ENCODE measurements at places on chromosomes 4 and X. TPM values are rescaled to one million over a fixed set of nuclear protein-coding genes. Genes with fewer than 3 reads are reported as not detected.

DNA sequence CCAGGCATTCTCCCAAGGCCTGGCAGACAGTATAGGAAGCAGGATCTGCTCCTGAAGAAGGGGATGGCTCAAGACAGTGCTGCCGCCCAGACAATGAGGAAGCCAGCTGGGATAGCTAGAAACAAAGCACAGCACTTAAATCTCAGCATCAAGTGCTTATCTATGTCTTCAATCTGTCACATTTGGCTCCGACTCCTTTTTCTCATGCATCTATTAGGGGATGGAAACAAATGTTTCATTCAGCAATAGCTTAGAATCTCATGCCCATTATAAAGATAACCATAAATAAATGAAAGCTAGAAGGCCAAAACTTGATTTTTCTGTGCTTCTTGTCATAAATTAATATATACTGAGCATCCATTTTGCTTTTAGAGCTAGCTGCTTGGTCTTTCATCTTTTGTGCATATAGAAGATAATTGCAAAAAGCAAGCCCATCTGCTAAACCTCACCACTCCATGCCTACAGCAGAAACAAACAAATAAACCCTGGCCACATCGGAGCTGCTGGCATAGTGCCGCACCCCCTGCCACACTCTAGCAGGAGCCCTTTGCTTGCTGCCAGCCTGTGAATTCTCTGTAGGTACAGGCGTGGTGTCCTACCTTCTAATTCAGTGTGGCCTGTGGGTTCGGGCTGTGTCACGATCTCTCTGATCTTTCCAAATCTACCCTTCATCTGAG, 75.9 kb downstream of the AASDH start:
- no peak for DNase-seq

DNA sequence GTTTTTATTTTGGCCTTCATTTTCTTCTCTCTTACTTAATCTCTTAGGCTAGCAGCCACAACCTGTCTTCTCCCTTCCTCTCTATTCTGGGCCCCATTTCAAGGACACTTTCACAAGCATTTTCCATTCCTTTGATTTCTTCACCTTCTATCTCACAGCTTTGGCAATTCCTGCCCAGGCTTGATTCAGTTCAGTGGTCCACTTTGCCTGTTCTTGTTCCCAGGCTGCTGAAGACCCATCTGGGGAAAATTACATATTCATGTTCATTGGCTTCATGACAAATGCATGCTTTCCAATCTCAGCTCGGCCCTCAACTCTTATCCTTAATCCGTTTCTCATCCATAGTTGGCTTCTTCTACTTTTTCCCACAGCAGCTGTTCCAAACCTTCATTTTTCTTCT, 38.7 kb upstream of the LPAR4 start:
- no peak for DNase-seq

GRCh38 chrX:70497026-70497425, 52.4 kb downstream of the DLG3 start:
- no peak for DNase-seq

DNA sequence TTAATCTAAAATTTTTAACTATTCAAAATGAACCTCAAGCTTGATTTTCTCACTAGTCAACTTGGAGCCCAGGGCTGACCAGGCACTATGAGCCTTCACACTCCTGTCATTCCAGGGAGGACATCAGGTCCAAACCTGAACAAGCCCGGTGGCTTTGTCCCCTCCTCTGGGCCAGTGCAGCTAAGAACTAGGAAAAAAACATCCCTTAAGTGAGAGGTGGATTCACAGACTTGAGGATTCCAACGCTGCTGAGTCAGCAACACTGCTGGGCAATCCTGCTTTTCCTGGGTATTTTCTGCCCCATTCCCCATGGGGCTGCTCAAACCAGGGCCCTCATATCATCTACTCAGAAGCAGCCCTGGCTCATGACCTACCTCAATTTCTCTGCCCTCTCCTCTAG, 4.0 kb downstream of the RNF212 start:
- DNase-seq, result no peak

- no peak for DNase-seq
Observed at GRCh38 chrX:2965965-2966364, 36.8 kb upstream of the ARSD start.

GRCh38 chr4:186823989-186824388, 100.3 kb upstream of the FAT1 start:
- no peak for DNase-seq

TEX13C gene
- not detected for polyA plus RNA-seq

SLC7A11 gene
- polyA plus RNA-seq, result 0.10 TPM

XAGE1A gene
- not detected for polyA plus RNA-seq

BST1 gene
- 2.5 TPM for polyA plus RNA-seq
